ENCODE measurements at places on chromosomes 2 and 18. TPM values are rescaled to one million over a fixed set of nuclear protein-coding genes. Genes with fewer than 3 reads are reported as not detected.

- no peak for DNase-seq
Observed at GRCh38 chr2:66517772-66518171, 82.8 kb downstream of the MEIS1 start.

The GPR39 gene
- total RNA-seq: 37.3 TPM

The MC2R gene
- not detected for total RNA-seq

The CXCR1 gene
- 0.14 TPM for total RNA-seq

The PTPRN gene
- 0.60 TPM for total RNA-seq

All from transverse colon (tissue), 4 donors.